ENCODE measurements at places on chromosomes 3 and 15. TPM values are rescaled to one million over a fixed set of nuclear protein-coding genes. Genes with fewer than 3 reads are reported as not detected.
A peak's percentile ranks its signal among the peaks of the same experiment; 100 is the strongest.

The RPS17 gene
- total RNA-seq, result 1,188 TPM

The OXSR1 gene
- 50.3 TPM for total RNA-seq

The ARRDC4 gene
- 17.0 TPM for total RNA-seq

- peak; percentile 45 for DNase-seq
Measured at GRCh38 chr3:30747771-30748281, 141.4 kb downstream of the TGFBR2 start.

- no peak for DNase-seq
Measured at GRCh38 chr3:133827684-133828083, 22.1 kb downstream of the SRPRB start.

GRCh38 chr3:17038900-17039553 lies 154.3 kb downstream of the PLCL2 start:
- no peak for DNase-seq

GRCh38 chr3:13233487-13234485 lies 160.6 kb upstream of the IQSEC1 start:
- DNase-seq, result peak; percentile 58

- DNase-seq, result no peak
Measured at GRCh38 chr3:102460579-102460978, 25.8 kb downstream of the ZPLD1 start.

DNA sequence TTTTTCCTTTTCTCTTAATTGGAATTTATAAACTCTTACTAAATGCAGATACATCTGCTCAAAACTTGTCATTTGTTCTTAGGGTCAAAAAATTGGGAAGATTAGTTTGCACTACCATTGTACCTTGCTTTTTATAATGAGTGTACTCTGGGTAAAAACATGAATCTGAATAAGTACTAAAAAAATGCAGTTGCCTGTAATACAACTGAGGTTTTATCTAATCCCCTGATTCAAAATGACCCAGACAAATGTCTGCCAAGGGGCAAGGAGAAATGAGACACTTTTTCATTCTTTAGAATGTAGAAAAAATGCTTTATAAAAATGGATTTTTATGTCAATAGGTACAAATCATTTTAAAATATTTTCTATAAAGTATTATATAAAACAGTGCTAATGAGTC lies 42.4 kb downstream of the RASA2 start:
- no peak for DNase-seq

DNA sequence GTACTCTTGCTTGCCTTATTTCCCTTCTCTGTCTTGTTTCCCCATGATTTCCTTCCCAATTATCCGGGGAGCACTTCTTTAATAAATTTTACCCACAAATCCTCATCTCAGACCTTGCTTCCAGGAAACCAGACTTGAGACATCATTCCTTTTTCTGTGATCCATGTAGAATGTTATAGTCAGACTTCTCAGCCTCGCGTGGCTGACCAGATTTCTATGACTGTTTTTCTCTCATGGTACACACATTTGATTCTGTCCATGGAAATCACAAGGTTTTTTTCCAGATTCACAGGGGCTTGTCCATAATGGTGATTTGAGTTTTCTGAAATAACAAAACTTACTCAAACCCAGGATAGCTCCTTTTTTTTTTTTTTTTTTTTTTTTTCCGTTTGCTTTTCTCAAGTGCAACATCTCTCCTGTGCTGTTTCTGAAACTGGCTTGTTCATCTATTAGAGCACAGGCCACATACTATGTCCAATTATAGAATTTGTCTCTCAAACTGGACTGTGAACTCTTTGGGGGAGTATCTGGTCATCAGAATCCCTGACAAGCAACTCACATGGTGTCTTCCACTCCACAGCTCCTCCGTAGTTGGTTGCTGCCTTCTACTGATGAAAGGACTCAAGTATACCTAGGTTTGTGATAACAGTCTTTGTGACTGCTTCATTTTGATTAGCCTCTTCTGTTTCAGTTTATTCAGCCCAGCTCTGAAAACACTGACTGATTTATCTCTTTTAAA lies 50.8 kb downstream of the RBMS3 start:
- no peak for DNase-seq
